Astrocyte (in vitro differentiated cells and primary cell): ENCODE measurements at places on chromosomes 16 and 17.

DNA sequence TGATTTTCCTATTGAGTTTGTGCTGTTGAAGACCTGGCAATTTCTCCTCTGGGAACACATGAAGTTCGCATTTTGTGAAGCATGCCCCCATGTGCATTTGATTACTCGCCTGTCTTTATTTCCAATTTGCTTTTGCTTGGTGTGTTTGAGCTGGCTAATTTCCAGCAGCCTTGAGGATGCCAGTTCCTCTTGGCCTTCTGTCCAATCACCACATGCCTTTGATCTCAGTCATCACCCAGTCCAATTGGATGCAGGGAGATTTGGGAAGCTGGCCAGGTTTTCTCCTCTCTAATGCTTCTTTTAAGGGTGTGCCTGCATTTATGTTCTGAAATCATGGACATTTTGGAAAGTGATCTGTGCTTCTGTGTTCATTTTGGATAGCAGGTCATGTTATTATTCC is 3.8 kb upstream of the TMEM100 start:
- DNase-seq, result peak; percentile 91

DNA sequence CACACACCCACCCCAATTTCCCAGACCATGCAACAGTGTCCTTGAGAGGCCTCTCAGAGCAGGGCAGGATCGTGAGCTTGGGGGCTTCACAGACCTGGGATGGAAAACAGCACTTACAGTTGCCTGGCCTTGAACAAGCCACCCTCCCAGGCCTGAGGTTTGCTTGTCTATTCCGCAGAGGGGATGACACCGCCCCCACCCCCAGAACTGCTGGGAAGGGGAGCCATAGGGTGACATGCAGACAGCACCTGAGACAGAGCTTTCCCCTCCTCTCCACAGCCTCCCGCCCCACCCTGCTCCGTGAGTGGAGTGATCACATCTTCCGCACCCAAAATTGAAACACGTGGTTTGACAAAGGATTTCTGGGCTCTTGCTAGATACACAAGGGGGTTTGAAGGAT is 131.5 kb upstream of the TNRC6C start:
- no peak for DNase-seq

- no peak for DNase-seq
These were observed 5.2 kb upstream of the OR1F1 start for GRCh38 chr16:3182608-3183444.

DNA sequence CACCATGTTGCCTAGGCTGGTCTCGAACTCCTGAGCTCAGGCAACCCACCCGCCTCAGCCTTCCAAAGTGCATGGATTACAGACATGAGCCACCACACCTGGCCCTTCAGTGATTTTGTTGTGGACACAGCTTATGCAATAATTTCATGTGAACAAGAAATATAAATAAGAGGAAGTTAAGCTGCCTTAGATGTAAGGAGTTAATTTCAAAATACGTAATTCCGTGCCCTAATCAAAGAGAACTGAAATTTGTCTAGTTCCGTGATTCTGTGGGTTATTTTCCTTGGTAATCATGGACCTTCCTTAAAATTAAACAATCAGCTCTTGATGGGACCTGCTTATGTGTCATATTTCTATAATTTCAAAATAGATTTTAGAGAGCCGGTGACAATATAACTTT is 11.9 kb downstream of the TVP23A start:
- DNase-seq, result no peak

GRCh38 chr17:37360632-37361031 is 15.2 kb upstream of the C17orf78 start:
- DNase-seq, result no peak

DNA sequence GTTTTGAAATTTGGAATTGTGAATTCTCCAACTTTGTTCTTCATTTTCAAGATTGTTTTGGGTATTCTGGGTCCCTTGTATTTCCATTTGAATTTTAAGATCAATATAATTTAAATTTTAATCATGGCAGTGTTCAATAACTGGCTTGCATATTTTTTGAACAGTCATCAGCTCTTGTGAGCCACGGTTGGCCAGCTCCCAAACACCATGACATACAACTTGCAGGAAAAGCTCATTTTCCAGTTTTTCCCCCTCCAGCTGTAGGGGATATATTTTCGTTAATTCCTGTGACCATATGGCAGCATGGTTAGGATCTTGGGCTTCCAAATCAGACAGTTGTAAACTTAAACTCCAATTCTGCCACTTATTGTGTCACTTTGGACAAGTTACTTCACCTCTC is 690.1 kb downstream of the WWOX start:
- no peak for DNase-seq

DNA sequence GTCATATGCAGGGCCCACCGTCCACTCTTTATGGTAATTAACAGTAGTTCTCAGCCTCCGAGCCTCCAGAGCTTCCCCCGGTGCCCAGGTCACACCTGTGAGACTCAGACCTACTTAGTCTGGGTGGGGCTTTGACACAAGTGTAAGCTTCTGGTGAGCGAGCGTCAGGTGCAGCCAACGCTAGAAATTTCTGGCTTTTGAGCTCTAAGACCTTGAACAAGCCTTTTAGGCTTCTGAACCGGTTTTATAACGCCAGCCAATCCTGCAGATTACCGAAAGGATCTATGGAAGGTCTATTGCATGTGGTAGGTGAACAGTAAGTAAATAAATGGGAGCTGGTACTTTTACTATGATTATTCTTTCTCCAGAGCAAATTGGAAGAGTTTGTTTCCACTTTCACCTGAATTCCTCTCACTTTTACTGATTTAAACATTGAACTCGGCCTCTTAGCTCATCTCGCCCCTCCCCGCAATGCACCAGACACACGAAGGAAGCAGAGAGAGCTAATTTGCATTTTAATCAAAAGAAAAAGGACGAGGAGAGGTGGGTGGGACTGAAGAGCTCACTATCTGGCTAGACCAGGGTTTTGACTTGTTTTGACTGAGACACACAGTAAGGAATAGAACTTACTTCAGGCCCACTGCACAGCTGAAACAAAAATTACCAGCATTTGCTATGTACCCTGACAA is 47.1 kb downstream of the ABAT start:
- no peak for DNase-seq

DNA sequence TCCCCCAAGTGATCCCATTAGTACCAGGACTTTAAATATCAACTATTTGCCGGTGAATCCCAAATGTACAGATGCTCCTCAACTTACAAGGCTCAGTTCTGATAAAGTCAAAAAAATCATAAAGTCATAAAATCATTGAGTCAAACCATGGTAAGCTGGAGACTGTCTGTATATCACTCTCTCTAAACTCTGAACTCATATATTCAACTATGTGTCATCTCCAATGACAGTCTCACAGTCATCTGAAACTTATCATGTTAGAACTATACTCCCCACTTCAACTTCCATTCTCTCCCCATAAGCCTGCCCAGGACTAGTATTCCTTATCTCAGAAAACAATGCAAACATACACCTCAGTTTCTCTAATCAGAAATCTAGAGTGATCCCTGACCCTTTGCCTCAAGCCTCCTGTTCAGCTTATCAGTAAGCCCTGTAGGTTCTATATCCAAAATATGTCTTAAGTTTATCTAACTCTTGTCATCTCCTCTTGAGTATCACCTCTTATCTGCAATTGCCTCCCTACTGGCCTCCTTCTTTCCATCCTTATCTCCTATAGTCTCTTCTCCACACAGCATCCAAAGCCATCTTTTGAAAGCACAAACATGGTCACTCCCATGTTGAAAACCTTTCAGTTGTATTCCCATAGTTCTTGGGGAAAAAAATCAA is 55.0 kb downstream of the SSH2 start:
- no peak for DNase-seq

DNA sequence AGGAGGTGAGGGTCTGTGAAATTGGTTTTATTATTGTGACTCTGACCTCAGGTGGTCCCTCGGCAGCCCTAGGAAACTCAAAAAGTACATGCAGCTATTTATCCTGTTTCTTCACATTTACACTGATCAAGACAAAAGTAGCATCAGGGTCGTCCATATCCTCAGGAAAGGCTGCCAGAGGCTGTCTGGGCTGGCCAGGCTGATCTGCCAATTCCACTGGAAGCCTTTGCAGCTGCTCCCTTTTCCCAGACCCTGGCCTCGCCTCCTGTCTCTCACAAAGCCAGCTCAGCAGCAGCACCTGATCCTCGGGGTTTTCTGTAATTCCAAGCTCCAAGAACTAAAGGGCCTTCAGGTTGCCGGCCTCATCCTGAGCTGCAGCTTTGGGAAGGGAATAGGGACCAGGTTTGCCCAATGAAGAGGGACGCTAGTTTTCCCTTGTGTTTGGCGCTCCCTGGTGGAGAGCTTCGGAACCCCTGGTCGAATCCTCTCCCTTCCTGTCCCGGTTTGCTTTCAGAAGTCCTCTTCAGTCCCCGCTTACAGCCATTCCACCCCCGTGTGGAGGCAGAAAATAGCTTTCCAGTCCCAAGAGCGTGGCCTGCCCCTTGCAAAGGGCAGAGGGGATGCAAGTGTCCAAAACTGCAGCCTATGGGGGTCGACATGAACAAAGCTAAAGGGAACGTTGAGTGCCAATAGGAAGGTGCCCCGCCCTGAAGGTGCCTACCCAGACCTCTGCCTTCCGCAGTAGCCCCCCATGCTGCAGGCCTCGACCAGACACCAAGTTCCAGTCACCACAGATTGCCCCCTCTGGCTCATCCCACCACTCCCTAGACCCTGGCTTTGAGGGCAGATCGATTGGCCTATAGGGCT is 13.4 kb downstream of the MFSD6L start:
- peak; percentile 21 for DNase-seq

GRCh38 chr17:42566883-42567573 is at the start of gene MLX:
TSS of gene MLX (plus strand) at chr17:42567100. CDS start at chr17:42567125, 25 bp downstream.
- peak; percentile 59 for DNase-seq

DNA sequence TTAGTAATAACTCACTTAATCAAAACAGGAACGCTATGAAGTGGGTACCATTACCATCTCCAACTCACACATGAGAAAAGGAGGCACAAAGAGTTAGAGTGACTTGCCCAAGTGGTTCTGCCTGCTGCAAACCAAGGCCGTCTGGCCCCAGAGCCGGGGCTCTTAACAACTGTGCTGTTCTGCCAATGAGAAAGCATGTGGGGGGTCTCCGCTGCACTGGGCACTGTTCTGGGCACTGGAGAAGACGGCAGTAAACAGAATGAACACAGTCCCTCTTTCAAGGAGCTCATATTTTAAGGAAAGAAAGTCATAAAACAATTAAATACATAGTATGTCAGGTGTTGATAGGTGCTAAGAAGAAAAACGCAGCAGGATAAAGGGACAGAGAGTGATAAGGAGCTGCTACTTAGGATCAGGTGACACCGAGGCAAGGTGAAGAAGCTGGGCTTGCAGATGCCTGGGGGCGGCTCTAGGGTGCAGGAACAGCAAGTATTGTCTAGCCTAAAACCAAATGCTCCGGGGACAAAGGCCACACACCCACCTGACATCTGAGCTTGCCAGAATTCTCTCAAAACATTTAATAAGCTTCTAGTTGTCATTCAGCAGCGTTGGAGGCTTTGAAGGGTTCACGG is 6.5 kb downstream of the STX8 start:
- DNase-seq, result no peak

DNA sequence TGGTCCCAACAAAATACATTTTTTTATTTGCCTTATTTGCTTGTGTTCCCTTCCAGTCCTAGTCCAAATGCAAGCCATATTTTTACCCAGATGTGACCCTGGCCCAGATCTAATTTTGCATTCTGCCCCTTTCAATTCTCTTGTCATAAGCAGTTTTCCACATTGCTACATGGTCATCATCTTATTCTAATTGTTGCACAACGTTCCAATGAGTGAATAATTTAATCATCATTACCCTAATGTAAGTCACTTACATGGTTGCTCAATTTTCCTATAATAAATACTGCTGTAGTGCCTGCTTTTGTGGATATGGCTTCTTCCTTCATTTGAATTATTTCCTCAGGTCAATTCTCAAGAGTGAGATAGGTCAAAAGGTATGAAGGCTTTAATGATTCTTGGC is 12.8 kb downstream of the RSAD1 start:
- no peak for DNase-seq

GRCh38 chr16:87487361-87487924 is 5.4 kb downstream of the ZCCHC14 start:
- DNase-seq, result no peak

- DNase-seq, result no peak
These were observed 80.8 kb upstream of the TRAP1 start for GRCh38 chr16:3797904-3798811.

GRCh38 chr17:39209317-39210092 is 9.4 kb downstream of the RPL19 start:
- DNase-seq, result peak; percentile 59

DNA sequence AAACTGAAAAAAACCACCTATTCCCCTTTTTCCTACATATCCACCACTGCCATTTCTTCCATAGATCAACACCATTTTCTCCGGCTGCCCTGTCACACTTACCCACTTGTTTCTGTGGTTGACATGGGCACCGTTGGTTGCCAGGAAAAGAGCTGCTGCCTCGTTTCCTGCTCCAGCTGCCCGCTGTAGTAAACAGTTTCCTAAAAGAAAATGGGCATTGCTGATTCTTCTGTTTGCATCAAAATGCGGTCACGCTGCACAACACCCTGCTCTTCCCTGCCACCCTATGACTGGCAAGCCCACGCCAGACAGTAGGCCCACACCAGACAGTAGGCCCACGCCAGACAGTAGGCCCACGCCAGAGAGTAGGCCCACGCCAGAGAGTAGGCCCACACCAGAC is 46.3 kb downstream of the CYB5D2 start:
- DNase-seq, result no peak

DNA sequence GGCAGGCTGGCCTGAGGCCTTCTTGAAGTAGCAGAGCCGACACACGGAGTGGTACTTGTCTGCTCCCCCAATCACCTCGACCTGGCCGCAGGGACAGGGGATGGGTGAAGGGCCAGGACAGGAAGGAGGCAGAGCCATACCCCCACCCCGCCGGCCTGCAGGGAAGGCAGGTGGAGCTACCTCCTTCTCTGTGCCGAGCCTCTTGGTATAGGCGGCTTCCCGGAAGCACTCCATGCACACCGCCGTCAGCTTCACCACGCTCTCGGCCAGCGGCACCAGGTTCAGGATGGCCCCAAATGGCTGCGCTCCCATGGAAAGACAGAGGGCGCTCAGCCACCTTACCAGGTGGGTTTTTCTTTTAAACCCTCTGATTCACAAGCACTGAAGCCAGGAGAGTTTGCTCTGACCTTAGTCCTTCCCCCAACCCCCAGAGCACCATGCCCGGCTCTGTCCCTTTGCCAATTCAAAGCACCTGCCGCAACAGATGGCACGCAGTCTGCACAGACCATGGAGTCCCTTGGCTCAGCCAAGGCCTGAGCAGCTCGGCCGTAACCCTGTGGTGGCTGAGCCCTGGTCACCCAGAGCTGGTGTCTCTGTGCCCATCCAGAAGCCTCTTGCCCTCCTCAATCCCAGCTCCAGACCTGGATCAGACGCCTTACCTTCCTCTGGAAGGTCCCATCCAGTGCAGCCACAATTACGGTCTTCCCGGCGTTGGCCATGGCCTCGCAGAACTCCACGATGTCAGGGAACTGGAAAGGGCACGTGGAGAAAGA is 6.7 kb downstream of the SYNGR2 start:
- DNase-seq, result no peak

- DNase-seq, result peak; percentile 48
These were observed 2.6 kb upstream of the FMNL1 start for GRCh38 chr17:45218895-45219661.

GRCh38 chr16:1976216-1976520 is 4.3 kb downstream of the TBL3 start:
- no peak for DNase-seq
